ENCODE measurements at places on chromosomes 1 and 21. TPM values are rescaled to one million over a fixed set of nuclear protein-coding genes. Genes with fewer than 3 reads are reported as not detected.

The LEFTY2 gene
- 0.20 TPM for polyA plus RNA-seq

The AMY1A gene
- polyA plus RNA-seq = not detected

The GREM2 gene
- not detected for polyA plus RNA-seq

The LCE2C gene
- polyA plus RNA-seq = not detected

The EPS8L3 gene
- polyA plus RNA-seq = not detected

The ETNK2 gene
- 1.5 TPM for polyA plus RNA-seq

The CELF3 gene
- not detected for polyA plus RNA-seq
